ENCODE measurements at places on chromosomes 16 and 17.

GRCh38 chr17:81483085-81483861 lies 29.3 kb downstream of the ACTG1 start:
- DNase-seq: no peak

DNA sequence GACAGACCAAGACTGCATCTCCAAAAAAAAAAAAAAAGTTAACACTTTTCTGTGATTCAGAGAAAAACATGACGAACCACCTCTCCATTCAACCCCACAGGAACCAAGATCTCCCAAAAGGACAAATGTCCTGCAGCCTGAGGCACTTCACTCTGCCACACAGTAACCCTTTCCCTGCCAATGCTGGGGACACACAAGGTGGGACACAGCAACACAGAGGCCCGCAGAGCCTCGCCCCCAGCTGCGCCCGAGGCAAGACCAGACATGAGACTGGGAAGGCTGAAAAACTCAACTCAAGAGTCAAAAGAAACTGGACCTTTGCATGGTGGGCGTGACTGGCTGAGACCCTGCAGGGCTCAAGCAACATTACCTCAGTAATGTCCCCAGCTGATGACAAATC lies 34.0 kb downstream of the FANCA start:
- DNase-seq: no peak

DNA sequence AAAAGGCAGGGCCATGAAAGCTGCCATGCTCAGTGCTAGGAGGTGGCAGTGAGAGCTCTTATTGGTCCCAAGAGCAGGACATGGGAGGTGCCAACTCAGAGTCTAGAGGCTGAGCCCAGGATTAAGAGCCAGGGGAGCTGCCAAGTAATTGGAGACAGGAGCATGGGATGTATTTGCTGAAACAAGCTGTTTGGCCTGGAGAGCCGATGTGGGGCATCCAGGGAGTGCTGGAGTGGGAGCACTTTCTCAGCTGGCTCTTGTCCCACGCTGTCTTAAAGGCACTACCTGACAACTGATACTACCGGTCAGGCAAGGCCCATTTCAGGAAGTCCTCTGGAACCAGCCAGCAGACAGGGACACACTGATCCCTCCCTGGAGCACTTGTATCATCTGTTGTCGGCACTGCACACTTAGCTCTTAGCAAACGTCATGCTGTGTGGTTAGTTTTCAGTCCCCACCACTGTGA lies 19.3 kb downstream of the ANKFN1 start:
- no peak for DNase-seq

- no peak for DNase-seq
These were observed 239.3 kb downstream of the CEP112 start for GRCh38 chr17:65952586-65952985.

DNA sequence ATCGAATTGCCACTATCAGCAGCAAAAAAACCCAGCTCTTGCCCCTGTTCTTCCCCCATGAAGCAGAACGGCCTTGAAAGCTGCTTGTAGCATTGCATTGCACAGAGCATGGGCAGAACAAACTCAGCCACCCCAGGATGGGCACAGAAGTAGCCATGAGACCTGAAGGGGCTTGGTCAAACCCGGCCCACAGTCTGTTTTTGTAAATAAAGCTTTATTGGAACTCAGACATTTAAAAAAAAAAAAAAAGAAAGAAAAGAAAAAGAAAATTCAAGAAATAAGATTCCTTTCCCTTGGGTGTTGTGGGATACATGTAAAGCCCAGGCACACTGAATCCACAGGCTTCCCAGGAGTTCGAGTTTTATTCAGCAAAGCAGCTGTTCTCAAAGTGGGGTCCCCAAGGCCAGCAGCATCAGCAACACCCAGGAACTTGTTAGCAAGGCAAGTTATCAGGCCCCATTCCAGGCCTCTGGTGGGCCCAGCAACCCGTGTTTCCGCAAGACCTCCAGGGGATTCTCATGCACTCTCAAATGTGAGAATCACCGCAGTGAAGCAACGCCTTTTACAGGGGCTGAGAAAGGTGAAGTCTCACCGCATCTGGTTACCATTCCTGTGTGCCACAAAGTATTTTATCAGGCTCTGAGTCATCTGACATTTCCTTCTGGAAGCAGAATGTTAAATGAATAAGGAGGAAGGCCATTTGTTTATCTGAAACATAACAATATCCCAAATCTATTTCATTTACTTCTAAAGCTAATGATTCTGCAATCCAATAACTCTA lies 108.2 kb downstream of the SLC39A11 start:
- DNase-seq: no peak

GRCh38 chr16:65120831-65121721 lies 787 bp downstream of the CDH11 start:
- DNase-seq: no peak

- DNase-seq: no peak
These were observed 38.2 kb downstream of the GRB2 start for GRCh38 chr17:75367312-75367711.

GRCh38 chr17:65527381-65527780 lies 34.1 kb downstream of the AXIN2 start:
- DNase-seq: no peak

DNA sequence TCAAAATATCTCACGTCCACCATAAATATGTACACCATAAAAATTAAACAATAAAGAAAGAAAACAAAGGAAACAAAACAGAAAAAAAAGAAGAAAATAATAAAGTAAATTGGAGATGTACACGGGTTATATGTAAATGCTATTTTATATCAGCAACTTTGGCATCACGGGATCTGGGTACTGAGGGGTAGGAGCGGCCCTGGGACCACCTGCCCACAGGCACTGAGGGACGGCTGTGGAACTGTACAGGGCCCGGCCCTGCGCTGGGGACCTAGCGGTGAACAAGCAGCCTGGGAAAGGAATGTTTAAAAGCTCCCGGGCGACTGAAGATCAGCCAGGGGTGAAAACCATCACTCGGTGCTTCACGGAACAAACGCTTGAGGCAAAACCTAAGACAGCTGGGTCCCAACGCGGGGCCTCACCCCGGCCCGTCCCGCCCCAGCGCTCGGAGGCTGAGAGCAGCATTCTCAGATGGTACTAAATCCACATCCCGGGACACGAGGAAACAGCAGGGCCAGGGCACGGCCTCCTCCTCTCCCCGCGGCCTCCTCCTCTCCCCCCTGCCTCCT lies 31.2 kb downstream of the NXN start:
- DNase-seq: no peak

- DNase-seq: no peak
These were observed 235.2 kb upstream of the SOX9 start for GRCh38 chr17:71885662-71886061.

DNA sequence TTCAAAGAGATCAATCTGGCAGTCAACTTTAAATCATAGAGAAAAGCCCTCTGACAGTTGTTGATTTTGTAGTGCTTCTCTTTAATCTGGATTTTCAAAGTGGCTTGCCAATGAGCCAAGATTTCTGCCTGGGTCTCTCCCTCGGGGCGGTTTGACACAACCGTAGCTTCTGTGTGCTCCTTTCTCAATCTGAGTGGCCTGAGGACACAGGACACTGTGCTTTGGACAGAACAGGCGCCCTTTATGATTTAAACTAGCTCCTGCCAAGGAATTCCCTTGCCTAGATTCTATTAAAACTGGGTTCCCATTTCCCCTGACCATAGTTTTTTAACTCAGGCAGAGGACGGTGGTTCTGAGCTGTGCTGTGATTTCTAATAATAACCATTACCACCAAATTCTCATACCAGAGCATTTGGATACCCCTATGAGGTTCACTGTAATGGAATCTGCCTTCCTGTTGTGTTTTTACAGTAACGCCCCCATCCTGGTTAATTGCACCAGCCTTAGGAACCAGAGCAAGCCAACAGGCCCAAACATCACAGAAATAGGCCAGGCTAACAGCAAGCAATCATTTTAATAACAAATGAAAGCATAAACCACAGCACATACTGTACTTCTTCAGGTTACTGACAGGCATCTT lies 4.0 kb downstream of the ZFHX3 start:
- no peak for DNase-seq

DNA sequence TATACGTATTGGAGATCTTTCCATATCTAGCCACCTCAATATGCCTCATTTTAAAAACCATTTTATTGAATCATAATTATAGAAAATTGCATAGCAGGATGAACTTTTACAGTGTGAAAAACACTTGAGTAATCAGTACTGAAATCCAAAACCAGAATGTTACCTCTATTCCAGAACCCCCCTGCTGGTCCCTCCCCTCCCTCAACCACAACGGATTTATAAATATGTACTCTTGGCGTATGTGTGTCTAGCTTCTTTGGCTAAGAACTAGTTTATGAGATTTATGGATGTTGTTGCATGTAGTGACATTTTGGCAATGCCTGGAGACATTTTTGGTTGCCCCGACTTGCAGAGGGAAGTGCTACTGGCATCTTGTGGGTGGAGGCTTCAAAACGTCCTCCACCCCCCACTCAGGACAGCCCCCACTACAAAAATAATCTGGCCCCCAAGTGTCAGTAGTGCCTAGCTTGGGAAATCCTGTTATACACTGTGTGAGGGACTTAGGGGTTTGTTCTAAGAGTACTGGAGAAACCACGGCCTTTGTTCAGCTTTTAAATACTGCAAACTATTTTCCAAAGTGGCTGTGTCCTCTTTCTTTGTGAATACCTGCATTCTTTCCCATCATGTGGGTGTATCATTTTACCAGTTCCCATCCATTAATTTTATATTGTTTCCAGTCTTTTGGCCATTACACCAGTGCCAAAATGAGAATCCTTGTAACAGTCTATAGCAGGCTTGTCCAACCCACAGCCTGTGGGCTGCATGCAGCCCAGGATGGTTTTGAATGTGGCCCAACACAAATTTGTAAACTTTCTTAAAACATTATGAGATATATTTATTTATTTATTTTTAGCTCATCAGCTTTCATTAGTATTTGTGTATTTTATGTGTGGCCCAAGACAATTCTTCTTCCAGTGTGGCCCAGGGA lies 23.7 kb downstream of the ITPRIPL2 start:
- DNase-seq: no peak

DNA sequence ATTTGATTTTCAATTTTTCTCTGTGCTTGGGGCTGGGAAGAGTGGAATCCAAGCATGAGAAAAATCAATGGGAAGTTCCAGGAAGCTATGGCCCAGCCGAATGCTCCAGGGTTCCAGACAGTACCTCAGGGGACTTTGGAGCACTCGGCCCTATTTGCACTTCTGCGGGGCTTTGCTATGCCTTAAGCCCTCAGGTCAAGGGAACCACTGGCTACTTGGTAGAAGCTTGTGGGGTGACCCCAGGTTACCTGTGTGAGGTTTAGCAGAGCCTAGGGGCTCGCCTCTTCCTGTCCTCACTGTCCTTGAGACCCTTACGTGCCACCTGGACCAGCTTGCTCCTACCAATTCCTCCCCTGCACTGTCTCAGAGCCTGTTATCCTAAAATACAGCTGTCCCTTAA lies 121.3 kb downstream of the MGAT5B start:
- no peak for DNase-seq

DNA sequence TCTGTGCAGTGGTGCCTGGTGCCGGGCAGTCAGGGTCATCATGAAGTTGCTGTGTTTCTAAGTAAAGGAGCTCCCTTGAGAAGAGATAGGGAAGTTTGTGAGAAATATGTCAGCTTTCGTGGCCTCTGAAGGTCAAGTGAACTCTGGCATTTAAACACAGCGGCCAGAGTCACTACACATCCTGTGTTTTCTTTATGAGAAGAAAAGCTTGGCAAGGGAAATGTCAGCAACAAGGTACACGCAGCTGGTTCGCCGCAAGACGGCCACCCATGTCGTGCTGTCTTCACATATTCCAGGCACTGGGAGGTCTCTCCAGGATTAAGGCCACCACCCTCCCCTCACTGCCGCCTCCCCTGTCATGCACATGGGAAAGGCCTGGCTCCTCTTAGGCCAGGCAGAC lies 33.2 kb upstream of the PEMT start:
- DNase-seq: no peak

GRCh38 chr16:19717741-19718623 lies at the start of the genes IQCK and KNOP1:
TSS of gene IQCK (plus strand) at chr16:19718271. CDS start at chr16:19718307, 36 bp downstream.
TSS of gene KNOP1 (minus strand) at chr16:19718227. CDS start at chr16:19715035, 3,192 bp downstream.
- DNase-seq: peak; percentile 93

- DNase-seq: no peak
These were observed 8.7 kb downstream of the SLC12A4 start for GRCh38 chr16:67959536-67960329.

DNA sequence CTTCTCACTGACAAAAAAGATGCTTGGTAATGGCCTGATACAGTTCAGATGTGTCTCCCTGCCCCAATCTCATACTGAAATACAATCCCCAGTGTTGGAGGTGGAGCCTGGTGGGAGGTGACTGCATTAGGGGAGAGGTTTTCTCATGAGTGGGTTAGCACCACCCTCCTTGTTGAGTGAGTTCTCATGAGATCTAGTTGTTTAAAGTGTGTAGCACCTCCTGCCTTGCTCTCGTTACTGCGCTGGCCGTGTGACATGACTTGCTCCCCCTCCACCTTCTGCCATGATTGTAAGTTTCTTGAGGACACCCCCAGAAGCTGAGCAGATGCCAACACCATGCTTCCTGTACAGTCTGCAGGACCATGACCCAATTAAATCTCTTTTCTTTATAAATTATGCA lies 5.0 kb downstream of the TSR1 start:
- no peak for DNase-seq

DNA sequence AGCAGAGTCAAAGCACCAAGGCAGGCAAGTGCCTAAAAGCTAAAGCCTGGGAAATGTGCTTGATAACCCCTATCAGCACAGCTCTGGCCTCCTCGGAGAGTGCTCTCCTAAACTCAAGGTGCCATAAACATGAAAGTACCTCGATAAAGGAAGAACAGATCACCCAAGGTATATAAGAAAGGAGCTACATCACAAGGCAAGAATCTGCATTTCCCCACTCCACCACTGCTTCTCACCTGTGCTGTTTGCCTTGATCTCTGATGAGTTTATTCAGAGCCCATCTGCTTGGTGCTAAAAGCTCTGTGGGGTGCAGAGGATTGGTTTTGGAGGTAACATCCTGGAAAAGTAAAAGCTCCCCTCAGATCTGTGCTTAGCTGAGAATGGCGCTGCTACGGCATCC lies 449.5 kb upstream of the CDH5 start:
- no peak for DNase-seq

DNA sequence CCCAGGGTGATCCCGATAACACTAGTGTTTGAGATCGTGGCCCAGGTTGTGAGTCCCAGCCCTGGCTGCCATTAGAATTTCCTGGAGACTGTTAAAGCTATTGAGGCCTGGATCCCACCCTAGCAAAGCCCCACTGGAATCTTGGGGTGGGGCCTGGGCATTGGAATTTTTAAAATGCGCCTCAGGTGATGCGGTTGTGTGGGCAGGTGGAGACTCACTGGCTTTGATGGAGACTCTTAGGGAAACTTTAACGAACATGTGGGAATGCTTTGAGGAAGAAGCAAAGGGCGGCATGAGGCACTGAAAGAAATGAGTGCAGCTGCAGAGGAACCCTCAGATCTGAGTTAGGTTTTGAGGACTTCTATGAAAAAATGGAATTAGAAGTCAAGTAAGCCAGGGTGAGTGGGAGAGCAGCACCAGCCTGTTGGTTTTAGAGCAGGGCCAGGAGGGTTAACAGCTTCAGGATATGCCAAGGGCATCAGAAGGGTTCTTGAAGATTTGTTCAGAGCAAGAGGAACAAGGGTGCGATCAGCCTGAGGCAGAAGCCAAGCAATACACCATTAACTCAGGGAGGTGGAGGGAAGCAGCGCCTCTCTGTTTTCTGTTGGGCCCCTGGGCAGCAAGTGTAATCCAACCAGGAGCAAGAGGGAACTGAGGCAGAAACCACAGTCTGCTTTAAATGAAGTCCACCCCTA lies 42.5 kb downstream of the KSR1 start:
- no peak for DNase-seq
